ENCODE measurements at places on chromosomes 4 and X.

DNA sequence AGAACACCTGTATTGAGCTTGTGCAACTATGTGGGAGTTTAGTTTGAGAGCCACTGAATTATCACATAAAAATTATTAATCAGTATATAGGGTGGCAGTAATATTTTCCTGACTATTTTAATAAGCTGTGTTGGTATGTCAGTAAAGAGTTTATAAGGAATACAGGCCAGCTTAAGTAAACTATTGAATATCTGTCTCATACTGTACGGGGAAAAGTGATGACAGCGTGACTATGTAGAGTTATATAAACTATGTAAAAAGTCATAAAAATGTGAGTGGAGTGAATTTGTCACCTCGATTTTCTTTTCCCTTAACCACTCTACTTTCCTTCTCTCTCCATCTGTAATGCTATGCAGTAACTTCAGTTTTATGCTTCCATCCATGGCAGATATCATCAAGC, 250.2 kb downstream of the BMPR1B start:
- DNase-seq: no peak

- DNase-seq: peak; percentile 64
These were observed 153.3 kb downstream of the PRDM5 start for GRCh38 chr4:120769227-120769626.

- no peak for DNase-seq
These were observed 5.1 kb upstream of the WDR1 start for GRCh38 chr4:10121568-10122208.

DNA sequence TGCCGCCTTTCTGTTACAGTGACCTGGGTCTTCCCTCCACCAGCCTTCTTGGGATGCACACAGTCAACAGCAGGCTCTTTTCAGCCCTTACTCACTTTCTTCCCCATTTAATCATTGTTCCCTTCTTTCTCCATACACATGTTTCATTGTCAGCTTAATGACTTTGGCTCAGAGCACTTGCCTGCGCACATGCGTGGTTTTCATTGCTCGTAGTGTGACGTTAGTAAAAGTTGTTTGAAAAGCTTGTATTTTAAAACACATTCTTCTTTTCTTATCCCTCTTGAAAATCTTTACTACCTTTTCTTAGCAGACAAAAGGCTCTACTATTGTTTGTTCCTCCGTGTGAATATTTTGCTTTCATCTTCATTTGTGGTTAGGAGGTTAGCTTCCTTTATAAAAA, 19.7 kb upstream of the SCOC start:
- DNase-seq: no peak

DNA sequence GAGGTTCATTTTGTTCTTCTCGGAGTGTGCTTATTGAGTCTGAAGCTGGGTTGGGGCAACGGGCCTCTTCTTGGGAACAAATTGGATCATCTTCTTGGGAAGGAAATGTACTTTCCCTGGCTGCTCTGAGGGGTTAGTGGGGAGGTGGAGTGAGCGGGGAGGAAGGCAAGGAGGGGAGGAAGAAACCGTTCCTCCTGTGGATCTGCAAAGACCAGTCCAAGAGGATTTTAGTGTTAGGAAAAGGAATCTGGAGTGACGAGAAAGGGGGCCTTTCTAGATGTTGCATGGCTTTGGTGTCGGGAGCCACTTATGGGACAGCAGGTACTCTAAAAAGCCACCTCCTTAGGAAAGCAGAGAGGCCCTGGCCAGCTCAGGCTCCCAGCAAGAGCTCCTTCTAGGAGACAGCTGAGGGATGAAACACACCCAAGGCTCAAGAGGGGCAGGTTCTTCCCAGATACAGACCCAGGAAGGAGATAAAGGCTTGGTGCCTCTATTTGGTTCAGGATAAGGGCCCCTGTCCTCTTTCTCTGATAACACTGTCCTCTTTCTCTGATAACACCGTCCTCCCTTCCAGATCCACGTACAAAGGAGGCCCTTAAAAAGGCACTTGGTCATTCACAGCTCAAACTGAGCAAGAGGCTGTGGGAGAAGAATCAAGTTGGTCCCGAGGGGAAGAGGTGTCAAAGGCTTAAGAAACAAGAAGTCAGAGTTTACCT, 451 bp downstream of the SOD3 start:
- no peak for DNase-seq

GRCh38 chr4:157550028-157550427, 329.5 kb downstream of the GRIA2 start:
- DNase-seq: no peak

DNA sequence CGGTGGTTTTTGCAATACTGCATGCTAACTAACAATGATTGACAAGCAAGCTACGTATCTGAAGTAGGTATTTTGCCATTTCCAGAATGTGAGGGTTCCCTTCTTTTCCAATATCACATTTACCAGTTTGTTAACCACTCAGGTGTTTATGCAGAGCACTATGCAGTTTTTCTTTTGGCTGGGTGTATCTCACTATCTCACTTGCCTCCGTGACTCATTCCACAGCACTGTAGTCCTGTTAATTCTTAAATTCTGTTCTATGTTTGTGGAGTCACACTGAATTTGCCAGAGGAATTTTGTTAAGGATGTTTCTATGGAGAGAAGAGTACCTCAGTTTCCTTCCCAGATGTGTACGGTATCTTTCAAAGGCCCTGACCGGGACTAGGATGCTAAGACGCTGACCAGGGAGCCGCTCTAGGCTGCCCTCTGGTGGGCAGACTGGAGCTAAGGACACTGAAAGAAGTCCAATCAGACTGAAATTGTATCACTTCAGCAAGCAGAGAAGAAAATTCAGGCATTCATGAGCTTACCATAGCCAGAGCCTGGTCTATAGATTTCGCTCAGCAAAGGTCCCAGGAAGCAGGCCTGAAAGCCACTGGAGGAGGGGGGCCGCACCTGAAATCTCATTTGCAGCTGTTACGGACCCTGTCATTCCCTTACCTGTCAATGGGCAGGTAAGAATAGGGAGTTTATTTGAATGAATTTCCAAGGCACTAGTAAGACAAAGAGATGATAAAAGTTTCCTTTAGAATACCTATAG, 388.4 kb upstream of the SPOCK3 start:
- DNase-seq: peak; percentile 2

- DNase-seq: no peak
These were observed 20.8 kb upstream of the FAM13A start for GRCh38 chr4:89077761-89078160.

Measured in AG04449 (cell line).